NCI-H1048 (cell line): ENCODE measurements at places on chromosomes 6 and 20.
A peak's percentile ranks its signal among the peaks of the same experiment; 100 is the strongest.

GRCh38 chr6:111844376-111844775 is 28.9 kb downstream of the FYN start:
- DNase-seq, result no peak

GRCh38 chr6:95249175-95249574 is 328.2 kb upstream of the MANEA start:
- no peak for DNase-seq

DNA sequence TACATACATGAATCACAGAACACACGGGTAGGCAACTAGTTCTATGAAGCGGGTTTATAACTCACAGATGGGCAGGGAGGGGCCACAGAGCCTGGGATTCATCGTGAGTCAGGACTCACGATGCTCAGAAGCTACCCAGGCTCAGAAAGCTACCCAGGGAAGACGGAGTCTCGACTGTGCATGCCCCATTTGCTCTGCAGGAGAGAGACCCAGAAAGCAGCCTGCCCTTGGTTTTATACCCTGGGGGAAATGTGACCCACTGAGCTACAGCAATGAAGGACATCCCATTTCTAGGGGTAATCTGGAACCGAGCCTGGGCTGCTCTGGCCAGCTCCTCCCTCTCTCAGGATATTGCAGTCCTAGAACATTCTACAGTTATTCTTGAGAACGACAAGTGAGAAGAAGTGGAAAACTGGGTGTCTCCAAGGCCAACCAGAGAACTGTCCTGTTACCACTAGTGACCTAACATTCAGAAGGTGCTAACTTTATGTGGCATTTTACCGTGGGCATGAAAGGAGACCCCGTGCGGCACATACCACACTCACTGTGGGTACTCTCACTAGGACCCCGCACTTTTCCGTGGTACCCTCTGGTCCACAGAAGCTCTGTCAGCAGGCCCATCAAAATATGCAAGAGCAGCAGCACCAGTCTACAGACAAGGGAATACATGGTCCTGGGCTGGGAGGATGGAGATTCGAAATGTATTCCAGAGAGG is 201.9 kb upstream of the PMEPA1 start:
- DNase-seq, result no peak

DNA sequence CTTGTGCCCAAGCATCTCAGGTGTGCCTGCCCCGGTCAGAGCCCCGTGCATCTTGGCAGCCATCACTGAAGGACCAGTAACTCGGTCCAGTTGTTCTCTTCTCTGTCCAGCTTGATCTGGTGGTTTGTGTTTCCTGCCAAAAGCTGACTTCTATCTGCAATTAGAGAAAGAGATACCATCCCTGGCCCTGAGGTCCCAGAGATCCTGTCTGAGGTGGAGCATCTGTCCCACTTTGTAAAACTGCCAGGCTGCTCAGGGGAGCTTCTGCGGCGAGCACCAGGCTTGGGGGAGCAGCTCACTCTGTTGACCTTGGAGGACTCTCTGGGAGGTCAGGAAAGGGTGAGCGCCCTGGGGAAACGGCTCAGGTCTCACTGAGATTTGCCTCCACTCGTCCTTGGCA is 35.1 kb downstream of the MYT1 start:
- no peak for DNase-seq

DNA sequence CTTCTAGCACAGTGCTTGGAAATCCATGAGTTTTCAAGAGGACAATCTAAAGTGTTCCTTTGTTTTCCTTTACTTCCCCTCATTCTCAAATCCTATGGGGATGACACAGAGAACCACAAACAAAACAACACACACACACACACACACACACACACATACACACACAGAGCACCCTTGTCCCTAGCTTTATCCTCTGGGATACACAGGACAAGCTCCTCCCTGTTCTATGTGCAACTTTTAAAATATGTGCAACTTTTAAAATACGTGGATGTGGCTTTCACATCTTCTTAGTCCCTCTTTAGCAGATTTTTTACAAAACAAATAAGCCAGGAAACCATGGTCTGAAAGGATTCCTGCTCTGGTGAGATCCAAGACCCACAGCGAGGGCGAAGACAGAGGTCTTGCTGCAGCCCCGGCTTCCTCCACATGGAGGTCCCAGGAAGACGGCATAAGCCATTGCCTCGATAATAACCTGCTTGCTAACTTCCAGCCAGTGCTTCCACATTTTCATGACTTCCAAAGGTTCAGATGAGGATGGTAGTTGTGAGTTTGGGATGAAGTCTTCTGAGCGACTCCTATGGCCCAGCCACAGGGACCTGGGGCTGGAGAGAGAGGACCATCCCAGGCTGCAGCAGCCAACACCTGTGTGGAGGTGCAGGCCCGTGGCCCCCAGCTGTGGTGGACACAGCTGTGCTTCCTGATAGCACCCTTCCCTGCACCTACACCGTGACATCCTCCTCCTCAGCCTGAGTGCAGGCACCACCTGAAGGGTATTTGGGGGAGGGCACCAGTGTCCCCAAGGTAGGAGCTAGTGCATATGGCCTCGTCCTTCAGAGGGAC is 62.8 kb upstream of the CD93 start:
- no peak for DNase-seq

- DNase-seq, result no peak
Measured at GRCh38 chr6:107728564-107728897, 95.6 kb downstream of the SCML4 start.

GRCh38 chr6:136401749-136402148 is 112.1 kb upstream of the BCLAF1 start:
- no peak for DNase-seq

GRCh38 chr6:113651120-113651519 is 206.0 kb upstream of the MARCKS start:
- DNase-seq, result no peak

DNA sequence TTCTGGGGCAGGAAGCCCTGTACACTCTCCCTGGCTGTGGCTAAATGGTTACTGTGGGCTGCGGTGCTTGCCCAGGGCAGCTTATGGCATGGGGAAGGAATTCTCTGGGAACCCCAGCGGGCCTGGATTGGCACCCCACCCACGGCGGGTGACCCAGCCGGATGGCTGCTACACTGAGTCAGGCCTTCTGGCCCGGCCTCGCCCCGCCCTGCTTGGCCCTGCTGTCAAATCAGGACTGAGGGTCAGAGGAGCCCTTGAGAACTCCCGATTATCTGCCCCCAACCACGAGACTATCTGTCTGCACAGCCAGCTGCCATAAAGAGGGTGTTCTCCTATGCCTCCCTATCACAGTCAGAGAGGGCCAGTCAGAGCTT is 7.3 kb upstream of the ITPR3 start:
- no peak for DNase-seq

- DNase-seq, result no peak
Measured at GRCh38 chr20:49937027-49937929, 1.1 kb downstream of the RNF114 start.

DNA sequence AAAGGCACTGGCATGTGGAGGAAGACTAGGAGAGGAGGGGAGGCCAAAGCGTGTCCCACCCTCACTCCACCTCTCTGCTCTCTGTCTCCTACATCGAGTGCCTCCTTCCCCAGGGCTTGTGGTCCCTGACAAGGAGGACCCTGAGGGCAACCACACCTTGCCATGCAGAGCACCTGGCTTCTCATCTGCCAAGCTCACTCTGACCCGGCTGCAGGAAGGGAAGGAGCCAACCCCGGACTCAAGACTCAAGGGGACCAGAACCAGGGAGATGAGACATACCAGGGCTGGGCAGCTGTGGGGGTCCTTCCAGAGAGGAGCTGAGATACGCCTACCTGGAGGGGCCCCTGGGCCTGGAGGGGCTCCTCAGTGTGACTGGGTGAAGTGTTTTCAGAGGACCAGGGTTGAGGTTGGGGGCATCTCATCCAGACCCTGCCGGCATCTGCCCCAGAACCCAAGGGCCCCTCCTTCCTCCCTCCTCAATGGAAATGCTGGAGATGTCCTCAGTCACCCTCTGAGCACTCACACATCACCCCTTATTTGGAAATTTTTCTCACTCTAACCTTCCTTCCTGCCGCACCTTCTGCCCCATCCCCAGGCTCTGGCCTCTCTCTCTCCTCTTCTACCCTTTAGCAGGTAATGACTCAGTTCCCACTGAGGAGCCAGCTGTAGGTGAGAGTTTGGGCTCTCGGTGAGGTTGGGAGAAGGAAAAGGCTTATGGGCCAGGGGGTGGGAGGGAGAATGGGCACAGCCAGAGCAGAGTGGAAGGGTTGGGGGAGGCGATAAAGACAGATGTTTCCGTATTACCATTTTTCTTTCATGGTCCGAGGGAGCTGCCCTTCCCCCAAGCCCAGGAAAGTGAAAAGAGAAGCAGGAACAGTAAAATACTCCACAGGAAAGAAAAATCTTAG is 32.0 kb upstream of the POU5F1 start:
- no peak for DNase-seq

DNA sequence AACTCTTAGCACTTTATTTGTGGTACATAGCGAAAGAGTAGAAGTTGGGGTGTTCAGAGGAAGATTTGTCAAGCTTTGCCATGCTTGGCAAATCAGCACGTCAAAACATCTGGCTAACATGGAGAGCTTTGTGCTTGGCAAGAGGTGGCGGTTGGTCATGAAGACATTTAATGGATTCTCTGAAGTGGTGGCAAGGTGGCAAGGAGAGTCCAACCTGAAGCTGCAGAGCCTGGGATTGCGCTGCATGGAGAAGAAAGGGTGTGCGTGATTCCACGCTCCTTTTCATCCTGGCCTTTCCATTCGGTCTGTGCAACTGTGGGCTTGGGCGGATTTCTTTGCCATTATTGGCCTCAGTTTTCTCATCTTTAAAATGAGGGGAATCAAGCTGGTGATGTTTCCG is 3.1 kb downstream of the PYGB start:
- DNase-seq, result no peak

GRCh38 chr6:95593025-95593424 is 15.7 kb downstream of the MANEA start:
- no peak for DNase-seq

DNA sequence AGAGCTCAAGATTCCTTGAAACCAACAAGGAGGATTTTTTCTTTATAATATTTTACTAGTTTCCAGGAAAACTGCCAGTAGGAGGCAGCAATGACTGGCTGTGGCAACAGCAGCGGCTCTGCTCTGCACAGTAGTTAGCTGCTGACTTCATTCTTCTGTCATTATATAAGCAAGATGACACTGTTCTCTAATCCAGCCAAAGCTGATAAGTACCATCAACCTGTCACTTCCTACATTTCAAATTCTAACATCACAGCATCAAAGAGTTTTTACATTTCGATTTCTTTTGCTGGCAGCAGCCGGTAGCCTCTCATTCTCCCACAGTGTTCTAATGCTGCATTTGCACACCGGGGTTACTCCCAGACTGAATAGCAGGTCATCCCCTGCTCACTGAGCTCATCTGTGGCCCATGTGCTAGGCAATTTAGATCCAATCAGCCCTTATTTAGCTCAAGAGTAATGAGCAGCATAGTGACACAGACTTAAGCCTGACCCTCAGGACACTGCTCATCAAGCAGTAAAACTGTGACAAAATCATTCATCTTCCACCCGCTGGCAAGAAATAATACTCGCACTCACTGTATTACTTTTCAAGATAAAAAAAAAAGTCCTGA is 67.8 kb downstream of the MMS22L start:
- DNase-seq, result no peak

DNA sequence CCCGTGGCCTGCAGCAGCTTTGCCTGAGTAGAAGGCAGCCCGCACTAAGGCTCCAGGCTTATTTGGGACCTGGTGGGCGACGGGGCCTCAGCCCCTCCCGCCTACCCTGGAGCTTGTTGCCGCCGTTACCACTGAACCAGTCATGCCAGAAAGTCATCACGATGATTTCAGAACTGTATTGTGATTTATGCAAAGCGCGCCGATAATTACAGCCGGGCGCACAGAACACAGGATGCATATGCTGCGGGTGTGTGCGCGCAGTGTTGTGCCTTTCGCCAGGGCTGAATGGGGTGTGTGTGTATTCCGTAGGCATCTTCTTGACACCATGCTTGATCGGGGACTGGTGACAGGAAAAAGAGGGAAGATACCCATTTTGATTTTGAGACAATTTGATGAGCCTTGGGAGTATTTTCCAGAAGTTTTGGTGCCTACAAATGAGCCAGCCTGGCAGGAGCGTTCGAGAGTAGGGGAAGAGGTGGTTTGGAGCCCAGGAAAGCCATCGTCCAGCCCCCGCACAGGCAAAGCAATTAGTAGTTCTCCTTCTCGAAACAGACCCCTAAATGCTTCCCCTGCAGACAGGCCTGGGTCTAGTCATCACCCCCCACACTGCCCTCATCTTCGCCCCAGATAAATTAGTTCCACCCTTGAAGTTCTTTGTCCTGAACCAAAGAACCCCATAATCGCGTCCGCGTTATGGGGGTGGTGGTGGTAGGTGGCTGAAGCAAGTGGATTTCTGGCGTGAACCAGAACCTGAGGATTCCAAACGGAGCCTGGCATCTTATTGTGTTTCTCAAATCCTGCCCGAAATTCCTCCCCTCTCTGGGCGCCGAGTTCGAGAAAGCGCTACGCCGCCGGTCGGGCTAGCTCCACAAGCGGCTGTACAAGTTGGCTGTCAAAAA is 1.9 kb upstream of the NR2E1 start:
- DNase-seq, result peak; percentile 9

GRCh38 chr6:119205911-119206618 is 127.6 kb upstream of the FAM184A start:
- DNase-seq, result no peak

DNA sequence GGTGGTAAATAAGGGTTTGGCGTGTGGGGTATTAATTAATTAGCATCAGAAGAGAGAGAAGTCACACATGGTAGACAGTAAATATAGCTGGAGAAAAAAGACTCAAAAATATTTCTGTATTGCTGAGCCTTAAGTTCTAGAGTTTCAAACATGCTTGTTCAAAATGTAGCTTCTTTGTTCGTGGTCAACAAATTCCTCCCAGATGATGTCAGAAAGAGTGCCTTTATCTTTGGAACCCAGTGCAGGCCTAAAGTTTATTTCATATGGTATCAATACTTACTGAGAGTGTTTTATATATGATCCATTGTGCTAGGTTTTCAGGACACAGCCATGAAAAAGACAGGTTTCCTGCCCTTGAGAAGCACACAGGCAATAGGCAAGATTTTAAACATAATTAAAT is 18.3 kb downstream of the MARCKS start:
- no peak for DNase-seq

GRCh38 chr20:34747479-34747878 is 43.3 kb downstream of the TP53INP2 start:
- DNase-seq, result no peak

DNA sequence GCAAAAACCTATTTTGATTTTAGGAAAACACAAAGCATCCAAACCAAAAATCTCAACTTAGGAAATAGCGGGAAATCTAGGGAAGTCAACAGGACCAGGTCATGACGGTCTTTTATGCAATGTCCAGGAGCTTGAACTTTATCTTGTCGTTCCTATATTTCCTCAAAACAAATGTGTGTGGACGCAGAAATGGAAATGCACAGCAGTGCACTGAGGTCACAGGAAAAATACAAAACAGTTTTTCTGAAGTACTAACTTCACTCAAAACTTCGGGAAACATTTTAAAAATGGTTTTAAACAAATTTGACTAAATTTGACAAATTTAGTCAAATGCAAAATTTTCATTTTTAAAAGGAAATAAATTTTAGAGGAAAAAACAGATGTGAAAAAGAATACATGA is 5.5 kb upstream of the SLC17A2 start:
- no peak for DNase-seq

GRCh38 chr20:51624157-51624731 is 81.7 kb upstream of the NFATC2 start:
- no peak for DNase-seq
